ENCODE measurements at places on chromosomes 3 and 15.

DNA sequence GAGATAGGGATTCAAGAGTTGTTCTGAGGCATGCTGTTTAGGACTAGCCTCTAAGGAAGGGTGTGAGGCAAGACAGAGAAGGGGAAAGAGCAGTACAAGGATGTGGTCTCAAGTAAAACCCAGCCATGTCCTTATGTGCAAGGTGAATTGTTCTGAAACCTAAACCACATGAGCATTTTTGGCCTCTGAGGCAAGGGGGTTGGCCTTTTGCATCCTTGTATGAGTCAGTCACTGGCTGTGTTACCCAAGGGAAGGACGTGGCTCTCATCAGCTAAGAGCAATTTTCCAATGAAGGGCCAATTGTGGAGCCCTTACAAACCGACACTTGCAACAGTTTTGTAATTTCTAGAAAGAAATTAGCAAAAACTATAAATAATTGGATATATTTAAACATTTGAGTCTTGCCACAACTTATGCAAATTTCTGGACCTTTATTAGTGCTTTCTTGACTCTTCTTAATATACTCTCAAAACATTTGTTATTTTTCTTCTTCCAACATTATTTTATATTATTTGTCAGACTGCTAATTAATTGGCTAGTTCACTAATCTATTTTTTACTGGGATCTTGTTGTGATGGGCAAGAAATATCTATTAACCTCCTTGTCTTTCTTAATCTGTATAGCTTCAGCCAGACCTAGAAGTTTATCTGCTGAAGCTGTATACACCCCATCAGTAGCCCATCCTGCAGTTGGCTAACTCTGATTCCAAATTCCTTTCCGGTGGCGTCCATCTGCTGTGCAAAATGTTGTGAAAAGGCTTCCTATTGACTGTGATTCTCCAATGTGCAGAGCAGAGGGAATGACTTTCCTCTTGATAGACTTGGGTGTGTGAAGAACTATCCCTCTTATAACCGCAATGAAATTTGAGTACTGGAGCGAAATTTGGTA lies 97.7 kb upstream of the P2RY1 start:
- no peak for DNase-seq

- no peak for DNase-seq
These were observed 35.8 kb downstream of the ANAPC13 start for GRCh38 chr3:134449951-134450350.

- DNase-seq: no peak
These were observed 19.3 kb upstream of the SLC24A5 start for GRCh38 chr15:48101376-48101961.

GRCh38 chr3:10353661-10354360 lies 32.9 kb upstream of the SEC13 start:
- DNase-seq: no peak

Data from endothelial cell (in vitro differentiated cells).